CD4-positive, CD25-positive, alpha-beta regulatory T cell (primary cell): ENCODE measurements at places on chromosomes 3 and 15. TPM values are rescaled to one million over a fixed set of nuclear protein-coding genes. Genes with fewer than 3 reads are reported as not detected.

- DNase-seq: no peak
- H3K27me3 ChIP-seq: no peaks in the 10 kb centered on the region
- H3K27ac ChIP-seq: no peak overlapping the region
- no peak overlapping the region for H3K4me3 ChIP-seq
- H3K36me3 ChIP-seq: no peaks in the 10 kb centered on the region
- peaks cover 4% of the 10 kb centered on the region for H3K4me1 ChIP-seq
Observed at GRCh38 chr3:50160561-50160983, 5.4 kb downstream of the SEMA3F start.

DNA sequence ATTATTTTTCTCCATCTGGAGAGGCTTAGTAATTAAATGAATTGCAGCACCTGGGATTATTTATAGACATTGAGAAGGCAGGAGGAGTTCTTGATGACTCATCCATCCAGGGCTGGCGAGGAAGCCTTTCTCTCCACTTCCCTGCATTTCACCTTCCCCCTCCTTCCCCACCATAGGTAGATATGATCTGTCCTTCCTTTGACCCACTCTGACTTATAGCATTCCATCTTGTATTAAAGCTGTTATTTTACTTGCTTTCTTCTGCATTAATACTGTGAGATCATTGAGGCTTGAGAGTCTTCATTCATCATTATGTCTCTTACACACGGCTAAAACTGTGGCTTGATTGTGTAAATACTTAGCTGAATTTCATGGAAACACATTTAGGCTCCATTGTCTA lies 288.8 kb downstream of the FEZF2 start:
- no peaks in the 10 kb centered on the region for H3K36me3 ChIP-seq
- H3K27ac ChIP-seq: no peak overlapping the region
- H3K4me1 ChIP-seq: no peaks in the 10 kb centered on the region

DNA sequence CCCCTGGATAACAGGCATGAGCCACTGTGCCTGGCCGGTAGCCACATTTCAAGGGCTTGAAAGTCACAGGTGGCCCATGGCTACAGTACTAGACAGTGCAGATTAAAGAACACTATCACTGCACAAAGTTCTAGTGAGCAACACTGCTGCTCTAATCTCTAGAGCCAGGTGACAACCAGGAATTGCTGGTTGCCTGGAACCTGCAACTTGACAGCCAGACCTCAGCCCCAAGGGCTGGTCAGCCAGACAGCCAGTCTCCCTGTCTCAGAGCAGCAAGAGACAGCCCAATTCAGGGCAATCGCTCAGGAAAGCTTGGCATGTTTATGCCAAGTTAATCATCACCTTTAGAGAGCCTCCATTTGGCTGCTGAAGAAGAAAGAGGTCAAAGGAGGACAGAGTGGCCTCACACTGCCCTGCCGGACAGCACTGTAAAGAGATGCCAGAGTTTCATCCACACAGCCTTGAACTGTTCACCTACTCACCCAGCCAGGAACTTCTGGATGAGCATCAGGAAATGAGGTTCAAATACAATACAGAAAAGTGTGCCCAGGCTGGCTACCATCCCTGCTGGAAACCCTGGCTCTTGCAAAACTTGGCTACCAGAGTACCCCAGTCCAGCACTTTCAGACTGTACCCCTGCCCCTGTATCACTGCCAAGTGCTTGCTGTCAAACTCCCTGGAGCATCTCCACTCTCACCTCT lies 6.0 kb downstream of the CCDC12 start:
- H3K4me1 ChIP-seq: peaks cover 86% of the 10 kb centered on the region
- H3K4me3 ChIP-seq: peak overlapping the region; percentile 49
- DNase-seq: no peak
- H3K27me3 ChIP-seq: no peaks in the 10 kb centered on the region

DNA sequence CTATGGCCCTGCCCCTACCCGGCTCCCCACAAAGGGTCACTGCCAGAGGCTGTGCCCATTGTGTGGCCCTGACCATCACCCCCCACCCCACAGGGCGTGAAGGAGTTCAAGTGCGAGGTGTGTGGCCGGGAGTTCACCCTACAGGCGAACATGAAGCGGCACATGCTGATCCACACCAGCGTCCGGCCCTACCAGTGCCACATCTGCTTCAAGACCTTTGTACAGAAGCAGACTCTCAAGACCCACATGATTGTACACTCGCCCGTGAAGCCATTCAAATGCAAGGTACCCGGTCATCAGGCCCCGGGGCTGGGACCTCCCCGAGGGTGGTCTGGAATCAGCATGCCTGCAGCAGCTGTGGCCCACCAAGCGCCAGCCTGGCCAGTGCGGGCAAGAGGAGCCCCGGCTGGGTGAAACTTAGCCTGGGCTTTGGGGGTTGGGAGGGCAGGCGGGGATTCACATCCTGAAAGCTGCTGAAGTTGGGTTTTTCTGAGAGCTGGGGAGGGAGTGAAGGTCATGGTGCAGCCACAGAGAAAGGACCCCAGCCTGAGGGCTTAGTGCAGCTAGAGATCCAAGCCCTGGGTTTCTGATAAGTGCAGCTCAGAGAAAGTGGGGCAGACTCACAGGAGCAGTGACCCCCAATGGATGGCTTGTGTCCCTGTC lies 29.2 kb downstream of the IDH2 start:
- peaks cover 17% of the 10 kb centered on the region for H3K36me3 ChIP-seq
- H3K4me1 ChIP-seq: no peaks in the 10 kb centered on the region
- DNase-seq: no peak

DNA sequence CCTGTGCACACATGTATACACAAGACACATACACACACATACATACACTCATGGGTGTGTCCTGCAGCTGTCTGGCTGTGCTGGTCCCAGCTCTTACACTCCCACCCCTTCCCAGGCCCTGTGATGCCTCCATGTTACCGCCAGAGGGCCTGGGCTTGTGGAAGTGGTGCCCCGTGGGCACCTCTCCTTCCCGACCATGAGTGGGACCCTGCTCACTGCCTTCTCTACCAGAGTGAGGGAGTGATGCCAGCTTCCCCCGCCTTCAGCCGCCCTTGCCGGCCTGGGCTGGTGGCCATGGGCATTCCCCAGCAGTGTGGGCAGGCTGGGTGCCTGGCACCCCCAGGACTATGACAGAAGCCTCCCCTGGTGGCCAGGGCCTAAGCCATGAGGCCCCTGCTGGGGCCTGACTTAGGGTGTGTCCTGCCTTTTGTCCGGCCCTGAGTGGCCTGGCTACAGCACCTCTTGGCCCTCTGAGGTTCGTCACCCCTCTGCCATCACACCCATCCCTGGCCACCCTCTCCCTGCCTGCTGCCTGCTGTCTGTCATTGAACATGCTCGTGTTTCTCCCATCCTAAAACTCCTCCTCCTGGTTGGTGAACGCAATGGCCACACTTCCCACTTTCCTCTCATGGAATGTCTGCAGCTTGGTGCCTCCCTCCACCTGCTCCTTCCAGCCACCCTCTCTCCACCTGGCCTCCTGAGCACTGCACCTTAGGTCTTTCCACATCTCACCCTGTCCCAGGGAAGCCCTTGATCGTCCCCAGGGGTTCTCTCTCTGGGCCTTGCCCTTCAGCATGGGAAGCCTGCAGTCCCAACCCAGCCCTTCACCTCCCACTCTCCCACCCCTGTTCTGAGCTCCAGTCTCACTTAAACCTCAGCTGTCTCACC lies 14.6 kb downstream of the HDAC11 start:
- H3K4me1 ChIP-seq: no peaks in the 10 kb centered on the region
- no peak overlapping the region for H3K27ac ChIP-seq
- no peak overlapping the region for H3K4me3 ChIP-seq
- no peaks in the 10 kb centered on the region for H3K36me3 ChIP-seq

- H3K36me3 ChIP-seq: no peaks in the 10 kb centered on the region
- H3K27me3 ChIP-seq: no peaks in the 10 kb centered on the region
- DNase-seq: no peak
- H3K4me3 ChIP-seq: no peak overlapping the region
- H3K27ac ChIP-seq: no peak overlapping the region
Observed at GRCh38 chr3:39317571-39318169, 11.8 kb upstream of the CCR8 start.

GRCh38 chr3:31230425-31231223 lies 302.1 kb upstream of the STT3B start:
- H3K4me3 ChIP-seq: peak overlapping the region; percentile 42
- no peaks in the 10 kb centered on the region for H3K27me3 ChIP-seq
- H3K27ac ChIP-seq: no peak overlapping the region
- H3K36me3 ChIP-seq: no peaks in the 10 kb centered on the region

- H3K36me3 ChIP-seq: no peaks in the 10 kb centered on the region
- H3K27ac ChIP-seq: no peak overlapping the region
- no peaks in the 10 kb centered on the region for H3K4me1 ChIP-seq
Observed at GRCh38 chr3:150771600-150771999, 8.6 kb upstream of the SIAH2 start.

Gene GRK7
- not detected for polyA plus RNA-seq

Gene SLC15A2
- polyA plus RNA-seq: not detected

Gene SOX2
- polyA plus RNA-seq: not detected

Gene ACTC1
- polyA plus RNA-seq: not detected

Gene MRAS
- polyA plus RNA-seq: not detected
